Right ventricle myocardium superior (tissue), 1 donor: ENCODE measurements at places on chromosomes 7 and 10. TPM values are rescaled to one million over a fixed set of nuclear protein-coding genes. Genes with fewer than 3 reads are reported as not detected.

- DNase-seq, result no peak
These were observed 104.8 kb downstream of the ITIH5 start for GRCh38 chr10:7561985-7562384.

PRF1 gene
- 2.2 TPM for total RNA-seq

DNA sequence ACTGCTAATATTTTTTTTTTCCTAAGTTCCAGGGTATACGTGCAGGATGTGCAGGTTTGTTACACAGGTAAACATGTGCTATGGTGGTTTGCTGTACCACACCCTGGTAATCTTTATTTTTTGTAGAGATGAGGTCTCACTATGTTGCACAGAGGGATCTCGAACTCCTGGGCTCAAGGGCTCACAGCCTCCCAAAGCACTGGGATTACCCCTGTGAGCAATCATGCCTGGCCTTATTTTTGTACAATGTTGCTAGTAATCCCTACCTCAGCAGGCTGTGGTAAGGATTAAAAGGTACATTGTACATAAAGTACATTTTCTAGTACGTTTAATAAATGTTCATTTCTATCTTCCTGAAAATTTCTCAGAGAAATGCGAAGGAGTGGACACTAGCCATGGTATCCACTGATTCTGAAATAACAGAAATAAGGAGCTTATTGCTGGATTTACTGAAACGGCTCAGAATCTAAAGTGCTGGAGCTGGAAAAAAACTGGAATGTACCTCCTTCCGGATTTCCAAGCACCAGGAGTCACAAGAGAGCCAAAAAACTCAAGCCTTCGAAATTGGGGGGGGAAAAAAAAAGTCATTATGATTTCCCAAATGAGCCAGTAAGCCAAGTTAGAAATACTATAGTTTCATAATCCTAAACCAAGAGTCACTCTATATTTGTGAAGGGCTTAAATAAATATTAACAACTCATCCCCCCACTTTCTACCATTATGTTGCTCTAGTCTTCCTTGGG lies 69.6 kb downstream of the NT5C2 start:
- no peak for DNase-seq

- DNase-seq, result no peak
These were observed 813.2 kb upstream of the AUTS2 start for GRCh38 chr7:68785036-68785435.

- no peak for DNase-seq
These were observed 224.9 kb downstream of the EXOC4 start for GRCh38 chr7:133477791-133478190.

DNA sequence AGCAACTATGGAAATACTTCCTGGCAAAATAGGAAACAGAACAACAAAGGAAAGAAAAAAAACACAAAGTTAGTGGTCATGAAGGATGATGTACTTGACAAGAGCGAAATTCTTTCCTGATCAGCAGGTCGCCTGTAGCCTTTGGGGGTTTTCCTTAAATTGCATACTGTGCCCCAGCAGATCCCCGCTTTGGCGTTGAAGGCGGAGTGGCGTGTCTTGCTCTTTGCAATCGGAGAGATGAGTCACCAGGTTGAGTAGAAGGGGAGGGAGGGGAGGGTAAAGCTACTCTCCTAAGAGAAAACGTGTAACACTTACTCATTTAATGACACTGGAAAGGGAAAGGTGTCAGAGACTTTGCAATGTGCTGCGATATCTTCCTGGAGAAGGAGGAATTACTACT lies 587.2 kb downstream of the SORCS1 start:
- DNase-seq, result no peak

DNA sequence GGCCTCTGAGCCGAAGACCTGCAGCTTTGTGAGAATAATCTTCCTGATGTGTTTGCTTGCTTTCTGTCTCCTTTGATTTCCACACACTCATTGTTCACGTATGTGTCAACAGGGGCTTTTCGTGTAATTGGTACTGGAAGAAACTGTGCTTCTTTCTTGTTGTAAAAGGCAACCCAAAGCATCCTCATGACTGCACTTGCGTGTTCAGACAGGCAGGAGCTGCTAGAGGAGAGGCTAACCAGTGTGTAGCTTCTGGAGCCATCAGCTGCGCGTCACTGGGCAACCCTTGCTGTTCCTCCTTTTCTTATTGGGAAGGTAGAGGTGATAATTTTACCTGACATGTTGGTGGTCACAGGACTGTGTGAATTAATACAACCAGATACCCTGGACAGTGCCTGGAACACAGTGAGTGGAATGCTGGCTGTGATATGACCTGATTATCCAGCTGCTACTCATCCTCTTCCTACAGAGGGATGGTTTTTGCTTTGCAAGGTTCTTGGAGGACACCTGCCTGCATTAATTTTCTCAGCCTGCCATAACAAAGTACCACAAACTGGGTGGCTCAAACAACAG lies 213.0 kb downstream of the ABCA13 start:
- no peak for DNase-seq

- DNase-seq, result no peak
These were observed 132.9 kb downstream of the KLF6 start for GRCh38 chr10:3651969-3652653.

- no peak for DNase-seq
These were observed 481.6 kb downstream of the SH2D4B start for GRCh38 chr10:81019029-81019890.

- DNase-seq, result no peak
These were observed 217.7 kb upstream of the ETV1 start for GRCh38 chr7:14207138-14207537.

GRCh38 chr10:54234832-54235231 lies 566.2 kb downstream of the PCDH15 start:
- DNase-seq, result no peak
